ENCODE measurements at places on chromosomes 4 and X. TPM values are rescaled to one million over a fixed set of nuclear protein-coding genes. Genes with fewer than 3 reads are reported as not detected.
A peak's percentile ranks its signal among the peaks of the same experiment; 100 is the strongest.

GRCh38 chr4:155241664-155242063, 33.2 kb downstream of the NPY2R start:
- DNase-seq, result no peak

DNA sequence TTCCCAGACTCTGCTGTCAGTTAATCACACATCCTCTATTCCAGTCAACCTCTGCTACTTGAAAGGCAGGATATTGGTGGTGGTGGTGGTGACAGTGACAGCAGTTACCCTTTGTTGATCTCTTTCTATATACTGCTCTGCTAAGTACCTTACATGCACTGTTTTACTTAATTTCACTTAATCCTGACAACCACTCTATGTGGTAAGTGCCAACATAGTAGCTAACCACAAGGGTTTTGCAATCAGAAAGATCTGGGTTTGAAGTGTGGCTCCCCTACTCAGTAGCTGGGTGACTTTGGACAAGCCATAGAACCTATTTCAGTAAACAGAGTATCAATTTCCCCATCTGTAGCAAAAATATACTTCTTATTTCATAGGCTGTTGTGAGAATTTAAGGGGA, 24.2 kb upstream of the F9 start:
- DNase-seq, result no peak

The SLAIN2 gene
- total RNA-seq, result 103 TPM

DNA sequence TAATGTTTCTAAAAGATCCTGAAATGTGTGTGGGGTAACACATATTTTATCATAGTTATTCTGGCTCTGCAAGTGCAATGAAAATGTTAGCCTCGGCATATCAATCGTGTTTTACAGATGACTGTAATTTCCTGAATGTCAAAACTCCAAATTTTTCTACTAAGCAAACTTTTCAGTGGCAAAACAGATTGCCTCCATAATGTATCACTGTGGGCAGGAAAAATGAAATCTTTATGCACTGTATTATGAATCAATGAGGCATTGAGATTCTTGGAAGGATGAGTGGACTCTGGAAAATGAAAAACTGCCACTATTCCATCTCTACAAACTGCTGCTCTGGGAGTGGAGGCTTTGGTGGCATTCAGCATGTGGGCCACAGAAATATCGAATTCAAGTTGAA, 160.1 kb upstream of the MBNL3 start:
- DNase-seq, result no peak

The EVC gene
- total RNA-seq, result 71.3 TPM

GRCh38 chrX:134717698-134718097, 59.4 kb upstream of the PLAC1 start:
- DNase-seq, result no peak

The KLKB1 gene
- 1.1 TPM for total RNA-seq

- no peak for DNase-seq
These were observed 287.7 kb downstream of the PCDH7 start for GRCh38 chr4:31007858-31008257.

DNA sequence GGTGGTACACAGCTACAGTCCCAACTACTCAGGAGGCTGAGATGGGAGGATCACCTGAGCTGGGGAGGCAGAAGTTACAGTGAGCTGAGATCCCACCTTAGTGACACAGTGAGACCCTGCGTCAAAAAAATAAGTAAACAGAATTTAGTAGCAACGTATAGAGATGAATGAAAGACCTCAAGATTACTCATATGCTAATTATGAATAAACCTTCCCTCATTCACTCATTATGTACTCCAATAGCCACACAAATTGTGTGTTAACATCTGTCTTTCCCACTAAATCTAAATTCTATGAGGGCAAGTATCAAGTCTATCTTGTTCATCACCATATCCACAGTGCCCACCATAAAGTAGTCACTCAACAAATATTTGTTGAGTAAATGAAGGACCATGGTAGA, 111.5 kb downstream of the LRBA start:
- no peak for DNase-seq

The BCORL1 gene
- total RNA-seq, result 25.1 TPM

DNA sequence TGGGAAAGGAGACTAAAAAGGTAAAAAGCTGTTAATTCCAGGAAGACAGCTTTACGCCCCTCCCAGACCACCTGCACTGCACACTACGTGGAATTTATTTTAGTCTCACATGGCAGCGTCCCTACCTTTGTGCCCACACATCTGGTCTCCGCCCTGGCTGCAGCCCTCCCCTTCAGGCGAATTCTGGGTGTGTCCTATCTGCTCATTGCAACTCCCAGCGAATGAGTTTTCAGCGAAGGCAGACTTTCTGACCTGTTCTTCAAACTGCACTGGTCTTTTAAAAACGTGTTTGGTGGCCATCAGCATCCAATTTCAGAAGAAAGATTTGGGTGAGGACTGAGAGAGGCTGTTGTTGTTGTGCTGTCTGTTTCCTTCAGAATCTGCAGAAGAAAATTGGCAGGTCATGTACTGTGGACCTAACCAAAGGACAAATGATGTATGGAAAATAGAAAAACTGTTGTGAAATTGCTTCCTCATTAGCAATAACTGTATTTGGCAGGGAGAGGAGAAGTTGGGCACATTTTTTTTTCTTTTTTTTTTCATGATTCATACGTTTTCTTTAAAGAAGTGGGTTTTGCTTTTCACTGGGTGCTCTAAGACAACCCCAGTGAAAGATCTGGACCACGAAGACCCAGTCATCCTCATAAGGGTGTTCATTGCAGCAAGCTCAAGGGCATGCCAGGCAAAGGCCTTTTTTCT, 4.2 kb downstream of the TLR8 start:
- no peak for DNase-seq

The DCAF16 gene
- 47.7 TPM for total RNA-seq

The CDX4 gene
- total RNA-seq, result not detected

GRCh38 chrX:290476-291166, 9.4 kb downstream of the PLCXD1 start:
- peak; percentile 41 for DNase-seq

- no peak for DNase-seq
These were observed 4.1 kb downstream of the IL9R start for GRCh38 chrX:156001667-156002021.

DNA sequence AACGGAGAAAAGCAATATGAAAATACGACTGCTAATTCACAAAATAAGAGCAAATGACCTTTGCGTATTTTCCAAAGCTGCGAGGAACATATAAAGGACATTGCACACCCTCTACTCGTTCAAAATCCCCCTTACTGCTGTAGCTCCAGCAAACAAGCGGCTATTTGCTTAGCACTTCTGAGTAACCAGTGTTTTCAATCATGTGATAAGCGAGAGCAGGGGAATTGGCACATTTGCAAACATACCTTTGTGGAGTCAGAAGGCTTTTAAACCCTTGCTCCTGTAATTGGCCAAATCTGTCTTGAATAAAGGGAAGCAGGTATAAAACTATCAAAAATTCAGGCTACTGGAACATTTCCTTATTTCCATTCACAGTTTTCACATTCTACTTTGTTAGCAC, 610.2 kb downstream of the UBE2NL start:
- DNase-seq, result no peak

DNA sequence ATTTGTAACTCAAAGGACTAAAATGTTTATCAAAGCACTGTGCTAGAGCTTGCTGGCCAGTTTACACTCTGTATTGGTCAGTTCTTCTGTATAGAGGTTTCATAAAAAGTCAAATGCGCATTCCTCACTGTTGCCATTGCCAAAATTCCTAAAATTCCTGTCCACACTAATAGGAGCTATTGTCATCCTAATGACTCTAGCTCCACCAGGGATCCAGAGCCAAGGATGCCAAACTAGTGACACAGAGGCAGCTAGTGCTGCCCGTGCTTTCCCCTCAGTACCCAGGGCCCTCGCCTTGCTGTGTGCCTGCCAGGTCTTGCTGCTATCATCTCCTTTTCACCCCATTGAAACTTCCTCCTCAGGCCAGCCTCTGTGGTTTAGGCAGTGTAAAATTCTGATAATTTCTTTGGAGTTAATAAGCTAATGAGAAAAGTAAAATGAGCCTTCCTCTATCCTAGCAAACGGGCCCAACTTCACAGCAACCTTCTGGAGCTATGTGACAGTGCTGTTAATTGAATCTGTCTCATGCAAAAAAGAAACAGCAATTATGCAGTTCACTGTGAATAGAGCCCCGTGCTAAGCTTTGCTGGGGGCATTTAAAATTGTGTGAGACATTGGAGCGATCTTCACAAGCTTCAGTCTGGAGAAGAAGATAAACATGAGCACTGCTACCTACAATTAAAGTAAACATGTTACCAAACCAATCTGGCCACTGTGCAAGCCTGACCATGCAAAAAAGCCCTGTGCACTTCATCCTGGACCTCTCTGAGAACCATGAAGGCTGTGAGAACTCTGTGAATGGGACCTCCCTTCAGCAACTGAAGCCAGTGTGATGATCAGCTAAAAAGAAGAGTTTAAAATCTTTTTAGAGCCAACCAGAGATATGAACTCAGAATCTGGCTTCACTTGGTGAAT, 43.1 kb upstream of the FGF2 start:
- DNase-seq, result no peak

- DNase-seq, result no peak
These were observed 7.1 kb upstream of the AREG start for GRCh38 chr4:74437866-74438265.

The HSPA4L gene
- total RNA-seq, result 12.6 TPM

DNA sequence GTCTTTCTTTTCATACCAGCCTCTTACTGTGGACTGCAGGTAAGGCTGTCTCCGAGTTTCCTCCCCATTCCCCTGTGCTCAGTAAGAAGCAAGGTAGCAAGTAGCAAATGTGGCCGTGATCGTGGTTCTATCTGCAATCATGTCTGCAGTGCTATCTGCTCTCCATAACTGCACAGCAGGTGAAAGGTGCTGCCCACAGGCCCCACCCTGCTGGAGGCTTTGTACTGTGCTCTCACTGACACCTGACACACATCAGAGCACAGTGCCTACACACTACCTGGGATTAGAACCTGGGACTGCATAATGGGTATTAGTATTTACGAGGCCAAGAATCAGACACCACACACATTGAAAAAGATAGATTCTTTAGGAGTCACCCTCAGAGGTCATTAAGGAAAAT, 15.3 kb downstream of the PGRMC1 start:
- no peak for DNase-seq

- DNase-seq, result no peak
These were observed 60.0 kb upstream of the CYSLTR1 start for GRCh38 chrX:78387364-78387763.

GRCh38 chrX:63525491-63525890, 174.4 kb upstream of the SPIN4 start:
- DNase-seq, result no peak

The NAP1L2 gene
- 7.9 TPM for total RNA-seq

GRCh38 chr4:616911-617643, 8.3 kb upstream of the PDE6B start:
- DNase-seq, result peak; percentile 18

DNA sequence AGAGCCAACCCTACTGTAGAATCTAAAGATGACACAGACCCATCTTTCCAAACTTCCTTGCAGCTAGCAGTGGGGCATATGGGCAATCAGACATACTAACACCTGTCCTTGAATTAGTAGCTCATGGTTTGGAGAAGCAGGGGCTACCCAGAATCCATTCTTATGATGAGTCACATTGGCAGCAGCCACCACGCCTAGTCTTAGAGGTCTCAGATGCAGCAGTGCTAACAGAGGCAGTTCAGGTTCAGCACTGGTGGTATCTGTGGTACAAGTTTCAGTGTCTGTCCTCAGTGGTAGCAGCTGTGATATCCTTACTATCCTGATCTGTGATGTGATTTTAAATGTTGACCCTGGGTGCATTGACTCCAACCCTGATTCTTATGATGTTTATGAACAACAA, 68.1 kb downstream of the FRMPD4 start:
- DNase-seq, result no peak

GRCh38 chr4:45741897-45742296, 382.0 kb downstream of the GABRG1 start:
- no peak for DNase-seq

DNA sequence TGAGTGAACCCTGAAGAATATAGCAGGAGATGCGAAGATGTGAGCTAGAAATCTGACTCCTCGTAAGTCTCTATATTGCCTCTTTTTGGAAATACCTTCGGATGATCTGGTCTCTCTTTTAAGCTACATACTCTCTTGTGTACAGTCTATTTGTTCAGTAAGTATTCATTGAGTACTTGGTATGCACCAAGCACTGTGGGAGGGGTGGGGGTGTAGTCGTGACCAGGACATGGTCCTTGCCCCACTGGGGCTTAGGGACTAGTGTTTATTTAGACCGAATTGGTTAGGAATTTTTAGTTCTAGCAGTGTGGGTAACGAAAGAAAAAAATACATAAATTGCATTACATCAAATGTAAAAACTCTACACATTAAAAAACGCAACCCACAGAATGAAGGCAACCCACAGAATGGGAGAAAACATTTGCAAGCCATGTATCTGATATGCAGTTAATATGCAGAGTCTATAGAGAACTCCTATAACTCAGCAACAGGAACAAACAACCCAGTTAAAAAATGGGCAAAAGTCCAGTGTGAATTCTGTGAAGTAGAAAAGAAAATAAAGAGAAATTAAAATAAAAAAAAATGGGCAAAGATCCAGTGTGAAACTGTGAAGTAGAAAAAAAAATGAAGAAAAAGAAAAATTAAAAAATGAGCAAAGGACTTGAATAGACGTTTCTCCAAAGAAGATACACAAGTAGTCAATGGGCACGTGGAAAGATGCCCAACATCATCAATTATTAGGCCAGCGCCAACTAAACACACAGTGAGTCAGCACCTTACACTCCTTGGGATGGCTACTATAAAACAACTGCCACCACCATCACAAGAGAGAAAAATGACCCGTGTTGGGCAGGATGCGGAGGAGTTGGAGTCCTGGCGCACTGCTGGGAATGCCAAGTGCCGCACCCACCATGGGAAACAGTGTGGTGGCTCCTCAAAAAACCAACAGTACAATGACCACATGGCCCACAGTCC, 43.8 kb downstream of the RGS12 start:
- no peak for DNase-seq

- DNase-seq, result no peak
These were observed at the start of gene CXCL13 for GRCh38 chr4:77605210-77605902. CXCL13 (plus strand) TSS chr4:77605820; CDS start chr4:77605866, 46 bp downstream.

GRCh38 chr4:168433571-168433970, 46.7 kb downstream of the DDX60L start:
- no peak for DNase-seq
